Naive thymus-derived CD4-positive, alpha-beta T cell (primary cell): ENCODE measurements at places on chromosomes 5 and 9. TPM values are rescaled to one million over a fixed set of nuclear protein-coding genes. Genes with fewer than 3 reads are reported as not detected.

DNA sequence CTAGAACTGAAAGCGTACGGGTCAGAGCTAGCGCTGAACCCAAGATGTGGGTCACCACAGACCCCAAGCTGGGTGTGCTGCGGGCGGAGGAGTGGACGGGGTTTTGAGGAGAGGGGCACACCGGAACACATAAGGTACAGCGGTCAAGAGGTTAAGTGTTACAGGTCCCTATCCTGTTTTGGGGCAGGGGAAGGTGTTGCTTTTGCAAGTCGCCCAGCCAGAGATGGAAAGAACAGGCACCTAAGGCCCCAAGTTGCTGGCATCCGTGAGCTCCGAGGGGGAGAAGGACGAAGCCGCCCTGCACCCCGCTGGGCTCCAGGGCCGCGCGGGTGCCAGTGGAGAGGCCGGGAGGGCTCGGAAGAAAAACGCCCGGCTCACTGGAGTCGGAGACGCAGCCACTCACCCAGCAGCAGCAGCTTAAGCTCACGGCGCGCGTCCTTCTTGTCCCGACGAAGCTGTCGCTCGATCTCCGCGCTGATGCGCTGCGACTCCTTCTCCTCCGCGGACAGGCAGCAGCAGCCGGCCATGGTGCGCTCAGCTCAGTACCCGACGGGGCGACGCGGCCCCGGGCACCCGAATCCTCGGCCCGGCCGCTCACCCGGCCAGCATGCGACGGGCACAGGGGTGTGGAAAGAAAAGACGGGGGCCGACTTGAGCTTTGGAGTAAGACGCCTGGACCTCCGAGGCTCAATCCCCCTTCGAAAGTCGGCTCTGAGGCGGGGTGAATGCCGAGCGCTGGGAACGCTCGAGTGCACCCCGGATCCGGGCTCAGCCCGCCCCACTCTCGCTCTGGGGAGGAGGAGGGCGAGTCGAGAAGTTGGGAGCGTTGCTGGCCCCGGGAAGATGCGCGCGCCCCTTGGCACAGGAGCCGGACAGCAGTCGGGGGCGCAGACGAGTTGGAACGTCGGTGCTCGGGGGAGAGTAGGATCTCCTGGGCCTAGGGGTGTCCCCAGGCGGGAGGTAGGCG lies 572 bp downstream of the GNA14 start:
- DNase-seq: no peak

INSL6 gene
- total RNA-seq: not detected

DNA sequence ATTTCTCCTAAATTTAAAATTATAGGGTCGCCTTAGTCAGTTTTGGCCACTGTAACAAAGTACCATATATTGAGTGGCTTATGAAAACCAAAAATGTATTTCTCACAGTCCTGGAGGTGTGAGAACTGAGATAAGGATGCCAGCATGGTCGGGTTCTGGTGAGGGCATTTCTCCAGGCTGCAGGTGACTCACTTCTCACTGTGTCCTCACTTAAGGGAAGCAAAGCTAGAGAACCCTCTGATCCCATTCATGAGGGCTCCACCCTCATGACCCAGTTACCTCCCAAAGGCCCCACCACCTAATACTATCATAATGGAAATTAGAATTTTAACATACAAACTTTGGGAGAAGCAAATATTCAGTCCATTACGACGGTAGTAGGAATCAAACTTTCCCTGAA lies 75.1 kb upstream of the FBN2 start:
- DNase-seq: no peak

DNA sequence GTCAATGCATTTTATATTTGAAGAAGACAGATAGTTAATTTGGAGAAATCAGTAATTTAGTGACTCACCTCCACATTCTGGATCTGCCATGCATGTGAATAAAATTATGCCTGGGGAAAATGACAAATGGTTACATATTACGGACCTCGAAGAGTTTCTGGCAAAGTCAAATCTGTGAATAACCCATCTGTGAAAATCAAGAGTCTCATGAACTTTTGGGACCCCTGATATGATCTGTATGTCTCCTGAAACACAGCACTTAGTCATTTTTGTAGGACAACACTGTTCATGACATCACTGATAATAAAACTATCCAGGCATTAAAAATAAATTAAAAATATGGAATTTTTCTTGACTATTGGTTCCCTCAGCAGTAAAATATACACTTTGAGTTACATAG lies 584.5 kb downstream of the TLE4 start:
- no peak for DNase-seq

NOL6 gene
- 34.0 TPM for total RNA-seq

DNA sequence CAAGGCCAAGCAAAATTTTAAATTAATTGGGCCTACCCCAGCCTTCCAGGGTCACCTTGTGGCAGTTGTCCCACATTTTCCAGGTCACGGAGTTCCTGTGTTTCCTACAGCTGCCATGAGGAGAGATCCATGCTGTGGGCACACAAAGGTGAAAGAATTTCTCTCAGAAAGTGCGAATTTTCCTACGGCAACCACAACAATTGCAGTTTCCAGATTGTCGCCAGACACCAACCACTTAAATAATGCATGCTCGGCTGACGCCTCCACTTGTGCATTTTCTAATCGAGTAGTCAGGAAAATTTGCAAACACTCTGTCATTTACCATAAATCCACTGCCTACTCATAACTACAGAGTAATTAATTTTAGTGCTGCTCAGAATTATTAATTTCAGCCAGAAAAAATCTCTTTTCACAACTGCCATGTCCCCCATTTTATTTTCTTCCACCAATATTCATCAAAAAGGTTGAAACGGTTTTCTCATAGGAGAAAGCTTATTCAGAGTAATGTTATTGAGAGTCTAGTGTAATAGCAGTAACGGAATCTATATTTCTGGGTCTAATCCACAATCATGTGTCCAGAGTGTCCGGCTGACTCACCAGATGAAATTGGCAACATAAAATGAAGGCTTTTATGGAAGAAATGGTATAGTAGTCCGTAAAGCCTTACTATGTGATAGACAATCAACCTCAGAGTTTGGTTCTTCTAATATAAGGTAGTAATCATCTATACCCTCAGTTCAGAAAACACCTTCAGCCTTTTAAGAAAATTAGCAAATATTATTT lies 389.8 kb downstream of the NR2F1-AS1 start:
- no peak for DNase-seq

SLC35D2 gene
- 9.7 TPM for total RNA-seq
